Immature natural killer cell (primary cell): ENCODE measurements at places on chromosomes 5 and 9.

- no peak for DNase-seq
These were observed 1.4 kb downstream of the TJP2 start for GRCh38 chr9:69175486-69175885.

DNA sequence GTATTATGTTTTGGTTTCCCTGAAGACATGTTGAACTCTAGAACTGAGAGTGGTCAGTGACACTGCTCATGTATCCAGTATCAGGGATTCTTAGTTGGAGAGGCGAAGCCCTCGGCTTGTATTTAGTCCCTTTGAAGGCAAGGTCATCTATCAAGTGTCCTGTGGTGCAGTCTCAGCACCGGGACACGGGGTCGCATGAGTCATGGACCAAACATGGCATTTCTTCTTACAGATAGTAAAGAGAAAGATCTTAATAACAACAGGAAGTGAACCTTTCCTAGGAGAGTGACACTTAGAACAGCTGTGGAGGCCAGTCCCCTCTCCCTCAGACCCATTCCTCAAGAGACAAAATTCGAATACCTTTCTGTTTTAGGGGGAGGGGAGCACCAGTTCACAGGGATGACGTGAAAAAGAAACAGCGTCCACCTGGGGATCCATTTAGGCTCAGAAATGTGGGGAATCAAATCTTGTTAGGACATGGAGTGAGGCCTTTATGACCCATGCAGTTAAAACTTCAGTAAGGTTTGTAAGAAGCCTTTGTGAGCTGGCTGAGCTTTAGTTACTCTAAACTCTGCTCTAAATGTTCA is 86.5 kb downstream of the ADGRV1 start:
- no peak for DNase-seq

DNA sequence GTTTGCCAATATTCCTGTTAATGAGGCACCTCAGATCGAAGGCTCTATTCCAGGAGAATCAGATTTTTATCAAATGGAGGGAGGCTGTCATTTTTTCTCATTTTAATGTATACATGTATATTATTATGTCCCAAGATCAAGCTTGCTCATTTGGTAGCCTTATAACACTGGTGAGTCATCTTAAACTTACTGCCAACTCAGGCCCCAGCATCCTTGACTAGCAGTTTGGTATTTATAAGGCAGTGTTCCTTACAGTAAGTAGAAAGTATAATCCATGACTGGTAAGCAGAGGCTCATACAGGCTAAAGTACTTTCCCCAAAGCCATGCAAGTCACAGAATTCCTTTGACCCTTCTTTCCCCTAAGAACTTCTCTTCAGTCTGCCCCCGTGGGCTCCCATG is 90.7 kb upstream of the NR3C1 start:
- DNase-seq, result no peak

DNA sequence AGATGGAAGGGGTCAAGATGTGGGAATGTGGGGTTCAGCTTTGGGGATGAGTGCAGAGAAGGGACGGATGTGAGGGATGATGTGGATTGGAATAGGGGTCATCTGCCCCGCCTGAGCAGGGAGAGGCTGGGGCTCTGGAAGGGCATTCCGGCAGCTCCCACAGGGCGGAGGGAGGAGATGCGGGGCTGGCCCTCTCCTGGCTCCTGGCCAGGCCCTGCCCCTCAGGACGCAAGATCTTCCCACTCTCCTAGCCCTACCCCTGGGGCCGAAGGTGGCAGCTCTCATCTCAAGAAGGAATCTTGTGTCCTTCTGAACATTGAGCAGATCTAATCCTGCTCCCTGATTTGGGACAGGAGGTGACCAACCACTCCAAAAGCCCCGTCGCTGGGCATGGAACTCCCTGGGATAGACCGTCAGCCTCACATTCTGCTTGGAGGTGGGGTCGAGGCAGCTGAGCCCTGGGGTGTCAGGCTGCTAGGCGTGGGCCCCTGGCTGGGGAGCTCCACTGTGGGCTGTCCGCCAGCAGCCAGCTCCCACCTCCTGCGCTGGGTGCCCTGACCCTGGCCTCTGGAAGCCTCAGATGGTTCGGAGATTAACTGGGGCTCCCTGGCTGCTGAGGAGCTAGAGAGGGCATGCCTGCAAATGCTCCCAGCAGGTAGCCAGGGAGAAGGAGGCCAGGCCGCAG is 125.2 kb downstream of the ZNF354C start:
- no peak for DNase-seq
